ENCODE measurements at places on chromosomes 7 and 10.

GRCh38 chr7:13169356-13169755 is 481.9 kb downstream of the ARL4A start:
- no peak for DNase-seq

- DNase-seq, result no peak
Measured at GRCh38 chr7:113412410-113412809, 294.1 kb upstream of the SMIM30 start.

GRCh38 chr10:58698777-58699356 is 186.2 kb downstream of the BICC1 start:
- no peak for DNase-seq

DNA sequence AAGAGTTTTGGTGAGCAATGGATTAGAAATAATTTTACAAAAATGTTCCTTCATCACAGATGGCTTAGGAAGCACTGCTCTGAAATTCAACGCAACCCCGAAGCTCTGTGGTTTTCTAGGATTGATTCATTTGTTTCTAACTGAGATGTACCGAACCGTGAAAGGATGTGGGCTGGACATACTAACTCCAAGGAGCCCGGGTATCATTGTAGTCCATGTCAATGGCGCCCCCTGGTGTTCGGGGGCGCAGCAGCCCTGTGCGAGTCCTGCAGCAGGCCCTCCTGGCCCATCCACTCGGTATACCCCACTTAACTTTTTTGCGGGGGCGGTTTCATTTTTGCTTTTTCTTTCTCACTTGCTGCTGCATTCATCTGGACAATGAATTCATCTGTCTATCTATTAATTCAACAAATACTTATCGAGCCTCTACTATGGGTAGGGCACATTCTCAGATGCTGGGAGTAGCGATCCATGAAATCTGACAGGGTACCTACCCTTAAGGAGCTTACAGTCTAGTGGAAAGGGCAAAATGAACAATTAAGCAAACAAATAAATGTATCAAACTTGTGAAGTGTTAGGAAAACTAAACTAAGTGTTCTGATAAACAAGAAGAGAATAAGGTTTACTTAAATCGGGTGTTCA is 25.2 kb upstream of the ITPRID1 start:
- DNase-seq, result peak; percentile 48

GRCh38 chr7:105487579-105488571 is 34.2 kb downstream of the PUS7 start:
- DNase-seq, result peak; percentile 55

GRCh38 chr7:126605056-126605455 is 647.7 kb downstream of the GRM8 start:
- DNase-seq, result no peak

DNA sequence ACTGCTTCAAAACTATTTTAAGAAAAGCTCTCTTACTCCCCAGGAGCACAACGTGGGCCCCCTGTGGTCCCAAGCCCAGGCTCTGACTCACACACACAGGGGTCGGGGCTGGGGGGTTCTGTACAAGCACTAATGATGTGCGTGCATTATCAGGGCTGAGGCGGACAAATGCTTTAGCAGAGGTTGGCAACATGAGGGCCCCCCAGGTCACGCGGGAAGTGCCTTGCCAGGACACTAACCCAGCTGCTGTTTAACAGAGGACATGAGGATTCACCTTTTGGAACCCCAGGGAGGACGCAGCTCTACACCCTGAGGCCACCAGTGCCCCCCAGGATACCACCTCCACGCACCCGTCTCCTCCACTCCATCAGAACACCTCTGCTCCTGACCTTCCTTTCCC is 342.8 kb downstream of the DNAJB6 start:
- DNase-seq, result no peak

GRCh38 chr7:85655252-85655651 is 468.4 kb upstream of the SEMA3D start:
- no peak for DNase-seq

DNA sequence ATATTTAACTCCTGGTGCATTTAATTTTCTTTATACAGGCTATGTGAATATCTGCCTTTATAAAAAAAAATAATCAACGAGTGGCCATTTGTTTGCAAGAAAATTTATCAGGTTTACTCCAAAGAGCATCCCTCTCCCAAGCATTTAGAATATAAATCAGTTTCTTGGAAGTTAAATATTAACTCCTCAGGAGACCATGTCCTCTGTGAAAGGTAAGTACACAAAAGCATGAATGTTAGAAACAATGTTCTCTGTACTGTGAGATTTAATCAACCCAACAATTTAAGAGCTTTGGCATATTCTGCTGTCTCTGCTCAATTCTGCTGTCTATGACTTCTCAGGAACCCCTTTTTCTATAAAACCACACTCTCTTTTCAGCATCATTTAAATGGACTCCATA is 119.3 kb upstream of the LAMB4 start:
- no peak for DNase-seq

- no peak for DNase-seq
Measured at GRCh38 chr10:46526682-46527038, 29.8 kb downstream of the GPRIN2 start.

DNA sequence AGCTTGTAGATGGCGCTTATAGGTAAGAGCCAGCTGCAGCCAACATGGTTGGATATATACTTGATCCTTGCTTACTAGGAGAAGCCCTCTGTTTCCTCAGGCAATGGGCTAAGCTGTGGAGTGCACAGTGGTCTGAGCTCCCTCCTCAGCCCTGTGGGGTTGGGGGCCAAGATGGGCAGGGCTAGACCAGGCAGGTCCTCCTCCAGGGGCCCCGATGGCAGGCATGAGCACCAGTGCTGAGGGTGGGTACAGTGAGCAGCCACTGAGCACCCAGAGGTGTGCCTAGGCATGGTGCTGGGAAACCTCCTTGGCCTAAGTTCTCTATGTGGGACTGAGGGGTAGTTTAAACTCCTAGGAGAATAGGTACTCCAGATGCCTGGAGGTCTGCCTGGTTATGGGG is 680.2 kb downstream of the SUGCT start:
- DNase-seq, result no peak

GRCh38 chr7:47320296-47320695 is 261.6 kb downstream of the TNS3 start:
- DNase-seq, result no peak

DNA sequence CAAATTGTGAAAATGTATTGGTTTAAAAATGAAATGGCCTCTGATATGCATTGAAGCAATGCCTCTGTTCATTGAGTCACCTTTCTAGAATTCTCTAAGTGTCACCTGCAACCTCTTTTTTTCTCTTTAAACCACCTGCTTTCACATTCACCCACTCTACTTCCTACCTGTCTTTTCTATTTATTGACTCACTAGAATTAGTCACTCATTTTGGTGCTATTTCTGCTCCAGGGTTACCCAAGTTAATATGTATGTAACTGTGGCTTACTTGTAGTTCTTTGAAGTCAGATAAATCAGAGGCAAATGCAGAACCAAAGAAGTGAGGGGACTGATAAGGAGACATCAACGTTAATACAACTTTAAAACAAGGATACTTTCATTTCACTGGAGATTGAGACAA is 674.7 kb downstream of the CCSER2 start:
- DNase-seq, result no peak

DNA sequence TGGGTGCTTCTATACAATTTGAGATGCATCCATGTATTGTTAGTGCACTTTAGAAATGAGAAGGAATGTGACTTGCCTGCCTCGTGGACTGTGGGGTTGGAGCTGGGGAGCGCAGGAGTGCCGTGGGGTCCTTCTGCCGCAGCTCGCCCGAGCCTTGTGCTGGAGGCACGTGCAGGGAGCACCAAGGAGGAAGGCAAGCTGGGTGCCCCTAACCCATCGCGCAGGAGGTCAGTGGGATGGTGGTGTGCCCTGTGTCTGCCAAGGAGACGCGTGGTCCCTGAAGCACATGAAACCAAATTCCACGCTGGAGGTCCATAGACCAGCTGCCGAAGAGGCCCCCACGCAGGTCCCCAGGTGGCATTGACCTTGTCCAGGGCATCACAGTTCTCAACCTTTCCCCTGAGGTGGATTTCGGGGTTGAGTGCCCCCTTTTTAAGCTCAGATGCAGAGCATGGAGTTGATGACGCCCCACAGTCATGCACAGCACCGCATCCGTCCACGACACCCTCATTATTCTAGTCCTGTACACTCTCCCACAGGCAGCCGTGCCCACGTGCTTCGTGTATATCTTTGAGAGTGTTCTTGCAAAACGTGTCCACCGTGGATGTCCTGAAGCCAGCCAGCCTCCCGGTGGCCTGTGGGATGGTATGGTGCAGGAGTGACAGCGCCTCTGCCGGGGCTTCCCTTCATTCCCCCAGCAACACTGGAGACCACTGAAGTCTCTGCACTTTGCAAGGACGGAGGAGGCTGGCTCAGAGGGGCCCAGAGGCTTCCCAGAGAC is 35.5 kb downstream of the FKBP6 start:
- no peak for DNase-seq

- no peak for DNase-seq
Measured at GRCh38 chr7:138663725-138664710, 37.1 kb downstream of the SVOPL start.

DNA sequence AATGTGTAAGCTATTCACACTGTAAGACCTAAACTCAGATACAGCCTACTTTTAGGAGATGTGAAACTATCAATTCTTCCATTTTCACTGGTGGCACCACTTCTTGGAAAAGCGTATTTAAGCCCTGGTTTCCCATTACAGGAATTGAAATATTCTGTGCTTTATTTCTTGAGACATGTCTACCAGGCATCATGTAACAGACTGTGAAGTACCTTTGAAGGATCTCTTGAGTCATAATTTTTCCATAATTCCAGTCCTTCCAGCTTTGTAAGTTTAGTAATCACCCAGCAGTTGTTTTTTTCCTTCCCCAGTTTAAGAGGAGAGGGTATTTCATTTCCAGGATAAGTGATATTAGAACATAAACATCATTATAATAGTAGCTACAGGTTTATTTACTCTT is 186.0 kb upstream of the PRPS1L1 start:
- no peak for DNase-seq

GRCh38 chr10:75746356-75746755 is 314.9 kb downstream of the LRMDA start:
- no peak for DNase-seq

GRCh38 chr7:28862595-28863272 is 95.4 kb downstream of the TRIL start:
- no peak for DNase-seq

DNA sequence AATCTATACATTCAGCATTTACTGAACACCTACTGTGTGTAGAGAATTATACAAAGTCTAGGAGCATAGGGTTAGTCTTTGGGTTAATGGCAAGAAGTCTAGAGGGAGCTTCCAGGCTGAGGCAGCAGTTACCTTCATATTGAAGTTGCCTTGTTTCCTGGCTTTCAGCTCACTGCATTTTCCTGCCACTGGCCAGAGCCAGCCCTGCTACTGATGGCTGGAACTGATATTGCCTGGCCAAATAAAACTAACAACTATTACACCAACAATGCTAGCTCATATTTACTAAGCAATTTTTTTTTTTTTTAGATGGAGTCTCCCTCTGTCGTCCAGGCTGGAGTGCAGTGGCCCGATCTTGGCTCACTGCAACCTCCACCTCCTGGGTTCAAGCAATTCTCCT is 165.7 kb upstream of the ITGB1 start:
- DNase-seq, result no peak

DNA sequence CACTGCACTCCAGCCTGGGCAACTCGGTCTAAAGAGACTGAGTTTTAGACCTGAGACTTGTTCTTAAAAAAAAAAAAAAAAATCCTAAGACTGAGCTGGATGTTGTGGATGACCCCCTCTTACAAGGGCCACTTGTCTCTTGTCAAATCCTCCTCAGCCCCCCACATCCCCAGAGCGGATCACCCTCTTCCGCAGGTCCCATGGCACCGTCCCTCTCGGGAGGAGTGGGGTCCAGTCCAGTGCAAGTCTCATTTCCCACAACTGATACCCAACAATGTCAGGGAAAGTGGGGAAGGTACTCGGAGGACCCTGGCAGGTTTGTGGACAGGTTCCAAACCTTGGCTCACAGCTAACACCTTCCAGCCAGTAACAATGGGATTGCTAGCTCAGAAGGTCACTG is 100.3 kb downstream of the ELFN1 start:
- no peak for DNase-seq

DNA sequence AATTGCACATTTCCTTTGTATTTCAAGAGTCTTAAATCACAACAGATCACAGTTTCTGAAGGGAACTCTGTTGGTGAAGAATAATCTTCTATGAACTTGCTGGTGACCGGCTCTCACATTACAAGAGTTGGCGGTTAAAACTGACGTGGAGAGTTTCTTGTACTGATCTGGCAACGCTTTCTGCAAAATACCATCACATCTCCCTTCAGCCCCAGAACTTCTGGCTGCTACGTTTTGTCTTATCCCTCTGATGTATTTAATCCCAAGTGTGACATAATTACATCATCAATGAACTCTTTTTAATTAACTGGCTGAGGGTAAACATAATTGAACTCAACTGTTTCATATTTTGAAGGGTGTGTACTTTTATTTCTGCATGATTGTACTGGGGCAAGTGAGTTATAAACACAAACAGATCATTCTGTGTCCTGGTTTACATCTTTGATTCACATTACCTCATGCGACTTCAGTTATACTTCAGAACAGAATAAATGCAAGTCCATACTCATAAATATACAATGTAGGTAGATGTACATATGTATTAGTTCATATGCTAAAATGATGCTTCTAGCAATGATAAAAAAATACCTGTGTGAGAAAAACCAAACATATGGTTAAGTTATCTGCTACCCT is 105.1 kb upstream of the NPVF start:
- DNase-seq, result no peak

DNA sequence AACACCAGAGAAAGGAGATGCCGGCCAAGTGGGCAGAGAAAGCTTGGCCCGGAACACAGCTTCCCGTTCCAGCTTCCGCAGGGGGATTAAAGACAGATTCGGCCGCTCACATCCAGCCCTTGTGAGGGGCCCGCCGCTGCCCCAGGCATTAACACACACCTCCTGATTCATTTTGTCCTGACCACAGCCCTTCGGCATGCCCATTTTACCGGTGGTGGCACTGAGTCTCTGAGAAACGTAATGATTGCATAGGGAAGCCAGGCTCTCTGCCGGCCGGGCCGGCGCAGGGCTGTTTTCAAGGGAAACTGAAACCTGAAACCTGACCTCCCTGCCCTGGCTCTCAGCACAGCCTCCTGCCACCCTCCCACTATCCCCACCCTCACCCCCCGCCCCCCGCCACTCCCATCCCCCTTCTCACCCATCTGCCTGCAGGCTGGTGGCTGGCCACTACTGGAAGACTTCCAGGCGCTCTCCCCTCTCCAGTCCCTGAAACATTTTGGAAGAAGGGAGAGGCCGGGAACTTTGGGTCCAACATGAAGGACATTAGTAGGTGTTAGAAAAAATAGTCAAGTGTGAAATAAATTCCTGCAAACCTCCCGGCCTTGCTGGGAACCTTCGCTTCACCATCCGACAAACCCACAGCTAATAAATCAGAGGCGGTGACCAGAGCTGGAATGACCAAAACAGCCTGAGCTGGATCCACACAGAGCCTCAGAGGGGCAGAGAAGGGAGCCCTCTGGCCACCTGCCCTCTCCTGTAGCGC is 83.5 kb upstream of the CUX1 start:
- no peak for DNase-seq

GRCh38 chr7:93367254-93367653 is 135.1 kb downstream of the VPS50 start:
- no peak for DNase-seq

Data from Panc1 (cell line).